ENCODE measurements at places on chromosomes 3 and 15.

- no peak for DNase-seq
Observed at GRCh38 chr3:136928240-136928639, 29.5 kb upstream of the IL20RB start.

- DNase-seq, result no peak
Observed at GRCh38 chr15:79454063-79454462, 21.9 kb downstream of the MINAR1 start.

GRCh38 chr3:127141921-127142730, 50.8 kb upstream of the PRR23E start:
- no peak for DNase-seq

DNA sequence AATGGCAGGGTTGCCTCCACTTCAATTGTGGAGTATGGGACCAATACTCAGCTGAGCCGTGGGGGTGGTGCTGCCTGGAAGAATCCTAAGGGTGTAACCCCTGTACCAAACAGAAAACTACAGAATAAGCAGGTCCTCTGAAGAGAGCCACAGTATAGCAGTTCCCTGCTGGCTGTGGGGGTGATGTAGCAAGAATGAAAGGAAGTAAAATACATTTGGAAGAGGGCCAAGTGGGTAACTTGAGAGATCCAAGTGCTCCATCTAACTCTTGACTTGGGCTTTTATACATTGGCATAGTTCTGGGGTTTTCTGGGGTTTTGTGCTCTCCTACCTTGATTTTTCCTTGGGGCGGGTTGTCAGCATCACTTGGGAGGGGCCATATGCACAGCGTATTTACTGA, 341.4 kb downstream of the OTOL1 start:
- no peak for DNase-seq

- no peak for DNase-seq
Observed at GRCh38 chr15:94791008-94791407, 559.6 kb downstream of the MCTP2 start.

DNA sequence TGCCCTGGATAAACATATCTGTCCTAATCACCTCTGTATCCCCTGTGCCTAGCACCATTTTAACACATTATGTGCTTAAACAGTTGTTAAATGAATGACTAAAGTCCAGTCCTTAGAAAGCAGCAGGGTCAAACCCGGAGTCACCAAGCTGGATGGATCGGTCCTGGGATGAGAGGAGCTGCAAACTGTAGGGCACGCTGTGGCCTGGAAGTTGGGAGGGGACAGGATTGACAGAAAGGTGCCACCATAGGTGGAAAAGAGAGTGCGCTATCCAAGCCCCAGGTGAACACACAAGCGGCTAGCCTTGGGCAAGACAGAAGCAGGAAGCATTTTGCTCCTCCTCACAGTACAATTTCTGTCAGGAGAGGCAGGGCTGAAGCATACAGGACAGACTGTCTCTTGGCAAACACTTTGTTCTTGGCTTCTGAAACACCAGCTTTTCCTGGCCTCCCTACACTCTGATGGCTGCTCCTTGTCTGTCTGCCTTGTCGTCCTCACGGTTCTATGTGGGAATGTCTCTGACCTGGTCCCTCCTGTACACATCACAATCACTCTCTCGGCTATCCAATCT, 48.4 kb upstream of the KY start:
- no peak for DNase-seq

GRCh38 chr15:98943051-98943508, 64.5 kb downstream of the PGPEP1L start:
- no peak for DNase-seq

- DNase-seq, result no peak
Observed at GRCh38 chr3:57700737-57701136, 7.9 kb upstream of the DENND6A start.

DNA sequence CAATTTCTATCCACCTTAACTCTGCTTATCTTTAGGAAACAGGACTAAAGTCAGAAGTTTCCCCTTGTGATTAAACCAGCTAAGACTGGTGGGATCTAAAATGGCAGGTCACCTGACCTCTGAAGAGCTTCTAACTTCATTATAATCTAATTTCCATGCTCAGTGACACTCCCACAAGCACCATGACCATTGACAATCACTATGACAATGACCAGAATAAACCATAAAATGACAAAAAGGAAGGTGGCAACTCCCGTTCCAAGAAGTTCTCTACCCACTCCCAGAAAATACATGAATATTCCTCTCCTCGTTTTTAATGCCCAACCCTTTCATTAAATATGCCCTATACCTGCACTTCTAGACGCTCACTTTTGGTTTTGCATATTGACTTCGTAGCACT, 471.2 kb upstream of the CCDC54 start:
- no peak for DNase-seq

DNA sequence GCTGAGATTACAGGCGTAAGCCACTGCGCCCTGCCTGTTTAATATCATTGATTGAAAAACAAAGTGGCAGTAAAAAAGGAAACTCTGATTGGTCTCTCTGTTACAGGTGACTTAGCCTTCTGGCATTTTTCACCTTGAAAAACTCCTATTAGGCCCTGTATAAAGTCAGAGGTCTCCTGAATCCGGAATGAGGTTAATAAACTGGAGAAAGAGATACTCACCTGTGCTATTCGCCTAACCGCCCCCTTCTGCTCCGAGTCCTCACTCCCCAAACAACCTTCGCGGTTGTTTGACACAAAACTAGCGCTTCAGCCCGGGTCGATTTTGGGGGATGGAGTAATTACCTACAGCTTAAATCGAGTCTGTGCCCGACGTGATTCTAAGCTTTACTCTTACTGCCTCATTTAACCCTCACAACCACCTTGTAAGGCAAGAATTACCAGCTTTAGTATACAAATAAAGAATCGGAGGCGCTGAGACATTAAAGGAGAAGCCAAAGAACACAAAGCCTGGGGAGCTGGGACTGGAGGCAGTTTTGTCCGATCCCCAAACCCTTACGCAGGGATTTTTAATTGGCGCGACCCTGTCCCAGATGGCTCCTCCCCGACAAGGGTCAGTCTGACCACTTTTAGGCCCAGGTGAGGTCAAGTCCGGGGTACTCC, 441 bp downstream of the CEP70 start:
- DNase-seq, result no peak

GRCh38 chr15:91887921-91888373, 34.4 kb downstream of the SLCO3A1 start:
- no peak for DNase-seq
